ENCODE measurements at places on chromosomes 4 and X. TPM values are rescaled to one million over a fixed set of nuclear protein-coding genes. Genes with fewer than 3 reads are reported as not detected.

- no peak overlapping the region for H3K27ac ChIP-seq
- H3K36me3 ChIP-seq = no peaks in the 10 kb centered on the region
- DNase-seq = no peak
Observed at GRCh38 chrX:80799584-80799983, 10.1 kb downstream of the BRWD3 start.

The MAD2L1 gene
- total RNA-seq = 1.8 TPM

The PTPN13 gene
- 3.8 TPM for total RNA-seq

DNA sequence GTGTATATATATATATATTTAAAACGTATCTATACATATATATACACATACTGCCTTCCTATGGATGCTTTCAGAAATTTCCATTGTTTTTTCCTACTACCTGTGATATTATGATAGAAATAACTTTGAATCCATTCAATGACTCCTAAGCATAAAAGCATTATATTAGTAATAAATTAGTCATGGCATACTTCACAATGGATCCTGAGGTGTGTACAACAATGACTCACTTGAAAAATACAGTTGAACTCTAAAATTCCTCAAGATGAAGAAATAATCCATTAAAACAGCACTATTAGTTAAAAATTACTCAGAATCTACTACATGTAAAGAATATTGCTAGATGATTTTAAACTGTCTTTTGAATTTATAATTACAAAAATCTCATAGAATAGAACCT is 201.1 kb downstream of the STPG2 start:
- H3K27me3 ChIP-seq = no peaks in the 10 kb centered on the region
- H3K4me3 ChIP-seq = no peak overlapping the region
- H3K4me1 ChIP-seq = no peaks in the 10 kb centered on the region
- no peak for DNase-seq

The XAGE1B gene
- total RNA-seq = not detected

The DACH2 gene
- not detected for total RNA-seq

The COMMD8 gene
- 20.8 TPM for total RNA-seq

DNA sequence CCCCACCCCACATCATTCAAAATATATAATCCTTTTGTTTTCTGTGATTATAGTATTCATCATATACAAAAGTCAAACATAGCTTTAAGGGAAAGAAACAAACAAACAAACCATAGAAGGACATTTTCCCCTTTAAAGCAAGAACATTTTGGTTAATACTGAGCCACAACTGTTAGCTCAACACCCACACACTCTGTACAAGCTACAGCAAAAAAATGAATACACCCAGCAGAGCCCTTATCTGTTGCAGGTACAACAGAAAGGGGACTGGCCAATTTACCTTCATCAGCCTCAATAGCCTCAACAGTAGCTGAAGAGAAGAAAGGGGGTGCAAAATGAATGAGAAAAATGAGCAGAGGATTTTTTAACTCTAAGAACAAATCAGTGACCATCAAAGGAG is 318.4 kb downstream of the PPP3CA start:
- no peaks in the 10 kb centered on the region for H3K27me3 ChIP-seq
- no peak overlapping the region for H3K4me3 ChIP-seq
- H3K4me1 ChIP-seq = no peaks in the 10 kb centered on the region
- H3K36me3 ChIP-seq = peaks cover 9% of the 10 kb centered on the region
- H3K27ac ChIP-seq = no peak overlapping the region

The MAGEA6 gene
- not detected for total RNA-seq

DNA sequence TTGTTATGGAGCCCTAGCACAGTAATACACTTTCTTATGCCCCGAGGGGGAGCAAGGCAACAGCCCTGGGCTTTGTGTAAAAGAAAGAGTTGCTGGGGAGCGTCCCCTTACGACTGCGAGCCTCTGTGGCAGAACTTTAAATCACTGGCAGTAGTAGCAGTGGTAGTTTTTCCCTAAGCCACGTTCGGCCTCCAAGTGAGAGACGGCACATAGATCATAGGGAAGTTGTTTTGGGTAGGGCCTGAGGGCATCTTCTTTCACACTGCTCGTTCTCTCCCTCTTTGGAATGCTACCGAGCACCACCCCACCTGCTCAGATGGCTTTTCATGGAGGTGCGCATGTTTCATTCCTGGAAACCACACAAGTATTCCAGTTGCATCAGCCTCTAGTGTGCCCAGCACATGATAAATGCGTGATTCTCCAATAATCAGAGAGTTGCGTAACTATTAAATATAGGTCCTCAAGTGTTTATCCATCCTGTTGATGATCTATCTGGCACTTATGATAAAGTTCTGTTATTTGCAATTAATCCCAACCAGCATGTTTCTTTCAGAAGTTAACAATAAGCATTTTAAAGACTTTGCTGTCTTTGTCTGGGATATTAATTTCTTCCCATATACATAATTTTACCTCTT is 7.0 kb upstream of the SYNPO2 start:
- H3K27me3 ChIP-seq = no peaks in the 10 kb centered on the region
- H3K4me3 ChIP-seq = no peak overlapping the region
- H3K4me1 ChIP-seq = no peaks in the 10 kb centered on the region

DNA sequence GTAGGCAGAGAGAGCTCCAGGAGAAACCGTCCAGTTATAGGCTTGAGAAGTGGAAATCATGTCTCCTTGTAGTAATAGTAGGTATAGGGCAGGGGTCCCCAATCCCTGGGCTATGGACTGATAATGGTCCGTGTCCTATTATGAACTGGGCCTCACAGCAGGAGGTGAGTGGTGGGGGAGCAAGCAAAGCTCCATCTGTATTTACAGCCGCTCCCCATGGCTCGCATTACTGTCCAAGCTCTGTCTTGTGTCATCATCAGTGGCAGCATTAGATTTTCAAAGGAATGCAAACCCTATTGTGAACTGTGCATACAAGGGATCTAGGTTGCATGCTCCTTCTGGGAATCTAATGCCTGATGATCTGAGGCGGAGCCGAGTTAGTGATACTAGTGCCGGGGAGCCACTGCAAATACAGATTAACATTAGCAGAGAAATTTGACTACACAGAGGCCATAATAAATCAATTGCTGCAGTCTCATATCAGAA is 67.6 kb downstream of the MRPL1 start:
- no peaks in the 10 kb centered on the region for H3K27me3 ChIP-seq
- no peak overlapping the region for H3K4me3 ChIP-seq
- no peak for DNase-seq
- peaks cover 22% of the 10 kb centered on the region for H3K4me1 ChIP-seq
- H3K27ac ChIP-seq = no peak overlapping the region

- no peak overlapping the region for H3K4me3 ChIP-seq
- no peaks in the 10 kb centered on the region for H3K27me3 ChIP-seq
- DNase-seq = no peak
- peak overlapping the region; percentile 45 for H3K27ac ChIP-seq
- peaks cover 35% of the 10 kb centered on the region for H3K4me1 ChIP-seq
- no peaks in the 10 kb centered on the region for H3K36me3 ChIP-seq
Observed at GRCh38 chr4:98565681-98566301, 92.6 kb downstream of the TSPAN5 start.

- no peak overlapping the region for H3K4me3 ChIP-seq
- H3K36me3 ChIP-seq = no peaks in the 10 kb centered on the region
- H3K4me1 ChIP-seq = no peaks in the 10 kb centered on the region
- no peaks in the 10 kb centered on the region for H3K27me3 ChIP-seq
- DNase-seq = no peak
Observed at GRCh38 chr4:149956678-149957077, 121.6 kb upstream of the DCLK2 start.

The TREX2 gene
- not detected for total RNA-seq

DNA sequence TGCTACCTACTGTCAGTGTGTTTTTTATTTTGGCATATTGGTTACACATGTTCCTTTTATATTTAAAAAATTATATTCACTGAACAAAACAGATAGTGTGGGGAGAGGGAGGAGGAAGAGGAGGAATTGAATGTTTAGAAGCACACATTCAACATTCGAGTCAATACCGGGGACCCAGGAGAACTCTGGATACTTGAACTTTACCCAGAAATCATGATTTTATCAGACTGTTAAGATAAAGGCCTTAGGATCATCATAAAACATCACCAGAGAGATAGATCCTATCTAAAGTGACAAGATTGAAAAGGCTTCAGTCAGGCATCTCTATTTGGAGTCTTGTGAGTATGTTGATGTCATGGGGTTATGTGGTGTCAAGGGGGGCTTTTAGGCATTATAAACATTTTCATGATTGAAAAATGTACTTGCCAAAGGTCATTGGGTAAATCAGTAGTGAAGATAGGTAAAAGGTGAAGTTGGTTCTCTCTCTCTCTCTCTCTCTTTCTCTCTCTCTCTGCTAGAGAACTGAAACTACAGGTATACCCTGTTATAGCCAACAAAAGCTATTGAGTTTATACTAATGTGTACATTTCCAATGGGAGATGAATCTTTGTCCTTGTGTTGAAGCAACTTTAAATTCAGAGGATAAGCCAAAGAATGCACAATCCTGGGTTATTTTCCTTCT is 16.9 kb upstream of the RGN start:
- no peaks in the 10 kb centered on the region for H3K4me1 ChIP-seq
- DNase-seq = no peak
- H3K36me3 ChIP-seq = no peaks in the 10 kb centered on the region
- no peak overlapping the region for H3K27ac ChIP-seq
- no peak overlapping the region for H3K4me3 ChIP-seq

The SOWAHD gene
- total RNA-seq = 0.33 TPM

DNA sequence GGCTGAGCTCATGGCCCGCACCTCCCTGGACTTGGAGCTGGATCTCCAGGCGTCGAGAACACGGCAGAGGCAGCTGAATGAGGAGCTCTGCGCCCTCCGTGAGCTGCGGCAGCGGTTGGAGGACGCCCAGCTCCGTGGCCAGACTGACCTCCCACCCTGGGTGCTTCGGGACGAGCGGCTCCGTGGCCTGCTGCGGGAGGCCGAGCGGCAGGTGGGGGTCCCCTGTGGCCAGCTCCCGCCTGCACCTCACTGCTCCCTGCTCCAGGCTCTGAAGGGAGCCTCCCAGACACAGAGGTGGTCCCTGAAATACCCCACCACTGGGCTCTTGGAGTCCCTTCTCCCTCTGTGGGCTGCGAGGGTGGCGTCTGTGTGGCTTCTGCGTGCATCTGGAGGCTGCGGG is 18.0 kb upstream of the CLCN4 start:
- H3K4me3 ChIP-seq = no peak overlapping the region
- DNase-seq = no peak
- peaks cover 69% of the 10 kb centered on the region for H3K36me3 ChIP-seq
- H3K27me3 ChIP-seq = no peaks in the 10 kb centered on the region

DNA sequence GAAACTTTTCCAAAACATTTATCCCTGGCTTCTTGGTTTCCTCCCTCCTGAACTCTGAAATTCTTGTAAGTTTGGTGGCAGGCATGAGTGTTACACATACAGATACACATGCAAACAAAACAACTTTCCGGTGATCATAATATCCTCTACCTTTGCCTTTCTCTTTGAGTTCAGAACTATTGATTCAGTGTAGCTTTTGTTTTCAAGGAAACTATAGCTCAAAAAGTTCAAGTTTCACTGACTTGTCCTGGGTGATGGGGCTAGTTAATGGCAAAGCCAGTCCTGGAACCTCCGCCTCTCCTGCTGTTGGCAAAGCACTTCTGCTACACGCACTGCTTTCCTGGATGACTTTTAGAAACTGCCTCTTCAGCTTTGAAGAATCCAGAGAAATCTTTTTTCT is 177.3 kb upstream of the FAT1 start:
- no peak overlapping the region for H3K4me3 ChIP-seq
- DNase-seq = no peak
- H3K27me3 ChIP-seq = no peaks in the 10 kb centered on the region
- H3K27ac ChIP-seq = no peak overlapping the region
- no peaks in the 10 kb centered on the region for H3K36me3 ChIP-seq
- H3K4me1 ChIP-seq = peaks cover 12% of the 10 kb centered on the region

GRCh38 chr4:116387937-116388474 is 697.4 kb downstream of the TRAM1L1 start:
- H3K4me1 ChIP-seq = no peaks in the 10 kb centered on the region
- H3K4me3 ChIP-seq = no peak overlapping the region
- H3K27ac ChIP-seq = no peak overlapping the region
- no peak for DNase-seq
- H3K27me3 ChIP-seq = no peaks in the 10 kb centered on the region

The KDR gene
- 23.4 TPM for total RNA-seq

The FRMD7 gene
- 0.14 TPM for total RNA-seq
